ENCODE measurements at places on chromosomes 12 and 14.

- no peak for DNase-seq
These were observed 735.3 kb downstream of the DIO2 start for GRCh38 chr14:79475887-79476532.

DNA sequence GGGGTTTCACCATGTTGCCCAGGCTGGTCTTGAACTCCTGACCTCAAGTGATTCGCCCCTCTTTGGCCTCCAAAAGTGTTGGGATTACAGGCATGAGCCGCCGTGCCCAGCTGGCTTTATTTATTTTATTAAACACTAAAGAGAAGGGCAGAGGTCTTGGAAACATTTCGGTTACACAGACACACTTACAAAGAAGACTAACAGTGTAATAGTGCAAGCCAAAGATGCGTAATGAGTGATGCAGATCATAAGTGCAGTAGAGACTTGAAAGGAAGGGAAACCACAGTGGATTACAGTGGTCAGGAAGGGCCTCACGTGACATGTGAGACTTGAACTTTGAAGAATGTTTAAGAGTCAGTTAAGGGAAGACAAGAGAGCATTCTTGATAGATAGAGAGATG lies 33.9 kb upstream of the CDK17 start:
- no peak for DNase-seq

GRCh38 chr14:99540196-99541032 lies 59.2 kb downstream of the CCNK start:
- peak; percentile 62 for DNase-seq

DNA sequence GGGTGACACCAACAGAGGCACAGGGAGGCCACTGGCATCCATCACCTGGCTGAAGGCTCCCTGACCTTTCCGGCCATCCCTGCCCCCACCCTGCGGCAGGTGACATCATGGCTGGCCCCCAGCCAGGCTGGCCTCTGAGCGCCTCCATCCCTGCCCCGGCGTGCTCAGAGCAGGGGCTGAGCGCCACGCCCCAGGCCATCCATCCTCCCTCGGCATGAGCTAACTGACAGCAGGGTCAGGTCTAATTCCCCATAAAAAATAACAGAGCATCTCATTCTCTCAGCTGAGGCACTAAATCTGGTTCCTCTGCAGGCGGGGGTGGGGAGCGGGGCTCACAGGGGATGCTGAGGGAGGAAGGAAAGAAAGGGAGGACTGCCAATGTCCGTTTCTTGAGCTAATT lies 50.7 kb downstream of the PRIMA1 start:
- DNase-seq, result no peak

- no peak for DNase-seq
These were observed at the start of gene NDRG2 for GRCh38 chr14:21024585-21025370. TSS of gene NDRG2 (minus strand) at chr14:21025061. CDS start at chr14:21023315, 1,746 bp downstream.

Measured in NCI-H524 treated with DMSO at 0.1 percent for 48 hours (cell line).